ENCODE measurements at places on chromosomes 3 and 15.

GRCh38 chr3:97949743-97950142 is 22.5 kb downstream of the RIOX2 start:
- no peak for DNase-seq

GRCh38 chr3:64344721-64345207 is 119.5 kb upstream of the PRICKLE2 start:
- DNase-seq = no peak

DNA sequence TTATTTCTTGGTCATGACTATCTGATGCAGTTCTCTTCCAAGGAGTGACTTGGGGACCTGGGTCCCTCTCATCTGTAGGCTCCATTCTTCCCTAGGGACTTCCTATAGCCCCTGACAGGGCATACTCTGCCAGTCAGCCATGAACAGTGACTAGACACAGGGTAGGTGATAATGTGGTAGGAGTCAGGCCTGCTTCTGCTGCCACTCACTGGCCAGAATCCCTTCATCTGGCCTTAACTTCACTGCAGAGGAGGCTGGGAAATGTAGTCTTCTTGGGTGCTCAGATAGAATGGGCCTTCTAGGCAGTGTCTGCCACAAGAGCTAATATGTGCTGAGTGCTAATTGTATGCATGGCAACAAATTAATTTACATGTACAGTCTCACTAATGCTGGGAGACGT is 84.5 kb downstream of the CACNA2D3 start:
- no peak for DNase-seq

GRCh38 chr3:66778777-66779176 is 219.3 kb upstream of the KBTBD8 start:
- no peak for DNase-seq

DNA sequence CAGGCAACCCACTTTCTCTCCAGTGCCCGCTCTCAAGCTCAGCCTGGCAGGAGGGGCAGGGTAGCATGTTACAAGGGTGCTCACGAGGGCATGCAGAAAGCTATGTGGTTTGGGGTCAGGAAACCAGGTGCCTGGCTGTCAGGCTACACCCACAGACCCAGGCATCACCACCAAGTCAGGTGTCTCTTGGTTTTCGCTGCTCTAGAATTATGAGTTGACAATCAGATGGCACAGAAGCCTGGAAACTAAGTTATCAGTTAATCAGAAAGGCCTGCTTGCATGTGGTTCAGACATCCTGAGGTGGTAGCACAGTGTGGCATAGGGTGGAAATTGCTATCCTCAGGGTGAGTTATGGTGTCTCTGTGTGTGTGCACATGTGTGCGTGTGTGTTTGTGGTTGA is 16.2 kb upstream of the CCR9 start:
- peak; percentile 43 for DNase-seq

GRCh38 chr3:123534264-123534663 is 50.6 kb downstream of the HACD2 start:
- no peak for DNase-seq

GRCh38 chr3:121836064-121836463 is 1.1 kb downstream of the EAF2 start:
- DNase-seq = no peak

DNA sequence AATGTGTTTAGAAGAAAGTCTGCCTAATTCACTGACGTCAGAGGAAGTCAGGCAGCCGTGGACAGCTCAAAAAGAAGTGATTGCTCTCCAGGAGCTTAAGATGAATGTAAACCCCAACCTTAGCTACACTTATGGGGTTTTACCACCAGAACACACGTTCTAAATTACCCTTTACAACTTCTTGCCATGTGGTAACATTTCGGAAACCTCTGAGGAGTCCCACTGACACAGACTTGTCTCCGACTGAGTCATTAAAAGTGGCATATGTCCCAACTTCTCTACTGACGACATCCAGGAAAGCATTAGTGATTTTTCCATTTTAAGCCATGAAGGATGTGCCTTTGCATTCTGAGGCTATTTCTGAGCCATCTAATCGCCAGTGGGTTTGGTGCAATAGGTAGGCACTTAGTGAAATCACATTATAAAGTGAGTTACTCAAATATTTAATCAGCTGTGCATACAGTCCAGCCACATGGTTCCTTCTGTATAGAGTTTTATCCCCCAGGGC is 32.4 kb downstream of the C2CD4A start:
- DNase-seq = no peak

- DNase-seq = no peak
These were observed 54.5 kb downstream of the CPN2 start for GRCh38 chr3:194296454-194297263.

- peak; percentile 6 for DNase-seq
These were observed 4.4 kb upstream of the CLDN11 start for GRCh38 chr3:170414202-170414663.
